ENCODE measurements at places on chromosomes 7 and 10.

- no peak for DNase-seq
Observed at GRCh38 chr10:3635697-3636096, 149.3 kb downstream of the KLF6 start.

DNA sequence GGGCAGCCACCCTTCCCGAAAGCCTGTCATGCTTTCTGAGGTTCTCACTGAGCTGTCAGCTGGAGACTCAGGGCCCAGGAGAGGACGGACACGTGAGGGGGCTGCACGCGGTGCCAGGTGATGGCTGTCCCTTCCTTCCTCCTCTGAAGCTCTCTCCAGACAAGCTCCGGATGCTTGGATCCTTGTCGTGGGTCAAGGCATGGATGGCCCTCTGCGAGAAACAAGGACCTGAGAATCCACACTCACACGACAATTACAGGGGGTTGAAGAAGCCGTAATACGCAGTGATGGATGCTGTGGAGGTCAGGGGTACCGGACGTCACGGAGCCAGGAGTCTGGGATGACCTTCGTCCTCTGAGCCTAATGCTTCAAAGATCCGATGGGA lies 170.3 kb downstream of the USP6NL start:
- DNase-seq = no peak

DNA sequence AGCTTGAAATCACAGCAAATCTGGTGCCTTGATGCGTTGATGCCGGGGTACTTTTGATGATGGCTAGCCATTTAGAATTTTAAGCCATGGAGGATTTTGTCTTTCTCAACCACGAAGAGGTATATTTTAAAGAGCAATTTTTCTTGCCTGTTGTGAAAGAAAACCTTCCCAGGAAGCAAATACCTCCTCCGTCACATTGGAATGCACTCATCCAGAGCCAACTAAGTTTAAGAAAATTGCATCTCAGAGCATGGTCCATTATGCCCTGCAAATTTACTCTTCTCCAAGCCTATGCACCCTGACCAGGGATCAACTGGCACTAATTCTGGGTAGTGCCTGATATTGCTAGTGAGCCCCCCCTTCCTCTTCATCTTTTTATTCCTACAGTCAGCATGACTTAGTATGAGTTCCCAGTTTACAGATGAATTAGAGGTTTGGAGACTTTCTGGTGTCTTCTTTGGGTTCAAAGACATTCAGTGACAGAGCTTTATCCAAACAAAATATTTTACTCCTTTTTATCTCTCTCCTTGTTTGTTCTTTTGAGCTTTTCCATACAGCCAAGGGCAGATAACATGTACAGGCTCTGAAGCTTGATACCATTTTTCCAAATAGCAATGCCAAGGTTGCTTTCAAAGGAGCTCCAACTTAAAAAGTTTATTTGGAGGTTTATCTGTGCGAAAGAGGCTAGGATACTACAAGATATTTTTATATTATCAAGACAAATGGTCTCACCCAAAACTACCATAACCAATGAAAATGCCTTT lies 56.6 kb upstream of the ANK3 start:
- no peak for DNase-seq

DNA sequence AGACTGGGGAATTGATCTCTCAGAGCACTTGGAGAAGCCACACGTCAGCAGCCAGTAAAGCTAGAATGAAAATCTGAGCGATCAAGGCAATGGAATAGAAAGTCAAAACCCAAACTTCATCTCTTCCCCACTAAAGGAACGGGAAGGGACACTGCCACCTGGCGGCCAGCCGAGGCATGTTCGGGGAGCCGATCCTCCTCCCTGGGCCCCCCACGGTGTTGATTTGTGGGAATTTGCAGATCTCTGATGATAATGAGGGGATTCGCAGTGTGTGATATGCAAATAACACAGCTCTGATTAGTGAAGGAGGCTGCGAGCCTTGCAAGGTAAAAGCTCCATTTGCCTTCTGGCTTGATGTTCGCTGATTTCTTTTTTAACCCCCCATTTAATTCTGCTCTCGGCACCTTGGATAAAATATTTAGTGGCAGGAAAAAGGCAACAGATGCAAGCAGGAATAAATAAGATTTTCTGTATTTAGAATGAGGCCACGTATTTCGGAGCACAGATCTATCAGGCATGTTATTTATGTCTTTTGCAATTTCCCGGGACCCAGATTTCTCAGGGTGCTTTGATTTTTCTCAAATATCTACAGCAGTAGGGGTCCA lies 258.6 kb downstream of the PAXIP1 start:
- DNase-seq = no peak

GRCh38 chr7:82194016-82194643 lies 249.4 kb downstream of the CACNA2D1 start:
- DNase-seq = peak; percentile 64

DNA sequence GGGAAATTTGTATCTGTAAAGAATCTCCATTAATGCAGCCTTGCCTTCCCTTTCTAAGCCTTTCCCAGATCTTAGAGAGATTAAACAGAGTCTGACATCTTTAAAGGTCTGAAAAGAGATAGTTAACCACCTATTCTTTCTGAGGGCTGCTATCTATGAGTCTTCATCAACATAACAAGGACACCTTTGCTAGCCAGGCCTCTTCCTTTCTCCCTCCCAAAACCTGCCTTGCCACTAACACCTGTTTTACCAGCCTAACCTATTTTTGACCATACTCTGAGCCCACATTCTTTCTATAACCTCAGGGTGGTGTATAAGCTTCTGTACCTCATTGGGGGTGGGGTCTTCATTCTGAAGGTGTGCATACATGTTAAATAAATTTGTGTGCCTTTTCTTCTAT lies 217.1 kb downstream of the IPMK start:
- no peak for DNase-seq

GRCh38 chr10:21895932-21896331 lies 107.6 kb downstream of the DNAJC1 start:
- no peak for DNase-seq

DNA sequence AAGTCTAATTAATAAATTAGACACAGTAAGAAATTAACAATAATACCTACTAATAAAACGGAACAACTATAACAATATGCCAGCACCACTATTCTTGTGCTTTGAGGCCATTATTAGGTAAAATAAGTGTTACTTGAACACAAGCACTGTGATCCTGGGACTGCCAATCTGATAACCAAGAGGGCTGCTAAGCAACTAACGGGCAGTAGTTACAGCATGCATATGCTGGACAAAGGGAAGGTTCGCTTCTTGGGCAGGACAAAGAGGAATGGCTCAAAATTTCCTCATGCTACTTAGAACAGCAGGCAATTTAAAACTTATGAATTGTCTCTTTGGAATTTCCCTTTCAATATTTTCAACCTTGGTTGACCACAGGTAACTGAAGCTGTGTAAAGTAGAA lies 718.6 kb downstream of the SORCS3 start:
- DNase-seq = no peak

GRCh38 chr7:105982388-105982787 lies 19.3 kb downstream of the CDHR3 start:
- no peak for DNase-seq

GRCh38 chr10:88962336-88962735 lies 9.8 kb upstream of the ACTA2 start:
- no peak for DNase-seq

DNA sequence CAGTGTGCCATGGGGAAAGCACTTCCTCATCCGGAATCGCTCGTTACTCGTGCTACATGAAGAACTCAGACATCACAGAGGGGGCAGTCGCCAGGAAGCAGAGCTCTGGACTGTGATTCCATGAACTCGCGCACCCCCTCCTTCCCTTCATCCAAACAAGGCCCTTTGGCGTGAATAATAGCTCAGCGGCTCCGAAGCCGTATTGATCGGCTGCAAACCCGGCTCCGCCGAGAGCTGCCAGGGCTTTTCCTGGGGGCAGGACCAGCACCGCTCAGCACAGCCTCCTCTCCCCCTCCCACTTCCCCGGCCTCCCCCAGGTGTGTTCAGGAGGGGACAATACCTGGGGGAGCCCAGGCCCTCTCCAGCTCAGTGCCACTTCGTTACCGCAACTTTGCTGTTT lies 129.0 kb upstream of the TCF7L2 start:
- DNase-seq = no peak

DNA sequence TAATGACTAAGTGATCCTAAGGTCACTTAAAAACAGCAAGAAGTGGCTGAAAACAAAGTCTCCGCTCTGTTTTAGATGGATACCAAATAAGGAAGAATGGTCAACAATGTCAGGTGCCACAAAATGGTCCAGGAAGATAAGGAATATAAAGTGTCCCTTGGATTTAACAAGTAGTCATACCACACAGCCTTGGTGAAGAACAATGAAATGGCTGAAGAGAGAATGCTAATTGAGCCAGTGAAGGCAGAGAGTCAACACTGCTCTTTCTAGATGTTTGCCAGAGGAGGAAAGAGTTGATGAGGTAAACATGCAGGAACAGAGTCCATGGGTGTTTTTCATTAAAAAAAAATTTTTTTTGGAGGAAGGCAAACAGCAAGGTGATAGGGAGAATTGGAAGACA lies 2.1 kb upstream of the CASD1 start:
- no peak for DNase-seq

DNA sequence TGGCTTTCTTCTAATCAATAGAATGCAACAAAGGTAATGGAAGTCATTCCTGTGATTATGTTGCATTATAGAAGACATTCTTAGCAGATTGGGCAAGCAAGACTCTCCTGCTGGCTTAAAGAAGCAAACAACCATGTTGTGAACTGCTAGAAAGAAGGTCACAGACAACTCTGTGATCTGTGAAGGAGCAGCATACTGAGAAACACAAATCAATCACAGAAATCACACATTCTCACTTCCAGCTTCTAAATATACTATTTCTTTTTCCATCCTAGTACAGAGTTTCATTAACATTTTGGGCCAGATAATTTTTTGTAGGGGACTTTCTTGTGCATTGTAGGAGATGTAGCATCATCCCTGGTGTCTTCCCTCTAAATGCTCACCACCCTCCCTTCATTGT lies 28.0 kb upstream of the PALS2 start:
- DNase-seq = no peak

GRCh38 chr10:45410807-45411606 lies 37.0 kb downstream of the ALOX5 start:
- DNase-seq = no peak

- DNase-seq = no peak
Observed at GRCh38 chr7:116162254-116162653, 48.1 kb upstream of the TES start.

DNA sequence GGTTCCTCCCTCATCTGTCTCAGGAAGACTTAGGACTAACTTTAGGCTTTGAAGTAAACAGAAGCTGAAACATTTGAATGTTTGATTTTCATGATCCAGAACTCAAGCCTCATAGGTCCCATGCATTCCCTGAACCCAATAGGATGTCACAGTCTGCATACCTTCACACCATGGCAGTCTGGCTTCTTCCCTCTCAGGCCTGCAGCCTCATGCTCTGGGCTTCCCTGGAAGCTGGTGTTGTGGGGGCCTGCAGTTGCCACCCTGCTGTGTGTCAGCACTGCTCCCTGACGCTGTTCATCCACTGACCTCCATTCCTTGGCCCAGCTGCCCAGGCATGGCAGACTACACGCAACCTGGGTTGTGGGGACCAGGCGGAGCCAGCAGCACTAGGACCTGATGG lies 267.5 kb upstream of the KAT6B start:
- no peak for DNase-seq

DNA sequence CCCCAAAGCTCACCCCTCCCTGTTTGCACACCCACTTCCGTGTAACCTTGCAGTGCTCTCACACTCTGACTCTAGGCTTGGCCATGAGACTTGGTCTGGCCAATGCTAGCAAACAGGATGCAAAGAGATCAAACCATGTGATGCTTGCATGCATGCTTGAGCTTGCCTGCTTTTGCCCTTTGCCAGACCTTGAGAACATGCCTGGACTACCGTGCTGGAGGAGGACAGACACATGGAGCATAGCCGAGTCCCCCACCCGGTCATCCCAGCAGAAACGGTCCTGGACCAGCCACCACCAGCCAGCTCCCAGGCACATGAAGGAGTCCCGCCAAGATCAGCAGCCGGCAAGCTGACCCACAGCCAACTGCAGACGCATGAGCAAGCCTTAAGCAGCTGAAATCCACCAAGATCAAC lies 23.4 kb downstream of the PYROXD2 start:
- no peak for DNase-seq

DNA sequence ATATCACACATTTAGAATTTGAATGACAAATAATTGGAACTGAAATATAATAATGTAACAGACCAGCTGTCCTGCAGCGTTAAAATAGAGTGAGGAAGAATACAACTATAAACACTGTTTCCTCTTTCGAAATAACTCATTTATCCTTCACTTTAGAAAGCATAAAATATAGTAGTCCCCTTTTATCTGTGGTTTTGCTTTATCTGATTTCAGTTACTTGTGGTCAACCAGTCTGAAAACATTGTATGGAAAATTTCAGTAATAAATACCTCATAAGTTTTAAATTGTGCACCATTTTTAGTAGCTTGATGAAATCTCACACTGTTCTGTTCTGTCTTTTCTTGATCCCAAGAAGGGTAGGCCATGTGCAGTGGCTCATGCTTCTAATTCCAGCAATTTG lies 31.7 kb downstream of the POLR1F start:
- no peak for DNase-seq

- DNase-seq = peak; percentile 81
Observed at GRCh38 chr7:135672560-135673359, 10.4 kb downstream of the STMP1 start.

DNA sequence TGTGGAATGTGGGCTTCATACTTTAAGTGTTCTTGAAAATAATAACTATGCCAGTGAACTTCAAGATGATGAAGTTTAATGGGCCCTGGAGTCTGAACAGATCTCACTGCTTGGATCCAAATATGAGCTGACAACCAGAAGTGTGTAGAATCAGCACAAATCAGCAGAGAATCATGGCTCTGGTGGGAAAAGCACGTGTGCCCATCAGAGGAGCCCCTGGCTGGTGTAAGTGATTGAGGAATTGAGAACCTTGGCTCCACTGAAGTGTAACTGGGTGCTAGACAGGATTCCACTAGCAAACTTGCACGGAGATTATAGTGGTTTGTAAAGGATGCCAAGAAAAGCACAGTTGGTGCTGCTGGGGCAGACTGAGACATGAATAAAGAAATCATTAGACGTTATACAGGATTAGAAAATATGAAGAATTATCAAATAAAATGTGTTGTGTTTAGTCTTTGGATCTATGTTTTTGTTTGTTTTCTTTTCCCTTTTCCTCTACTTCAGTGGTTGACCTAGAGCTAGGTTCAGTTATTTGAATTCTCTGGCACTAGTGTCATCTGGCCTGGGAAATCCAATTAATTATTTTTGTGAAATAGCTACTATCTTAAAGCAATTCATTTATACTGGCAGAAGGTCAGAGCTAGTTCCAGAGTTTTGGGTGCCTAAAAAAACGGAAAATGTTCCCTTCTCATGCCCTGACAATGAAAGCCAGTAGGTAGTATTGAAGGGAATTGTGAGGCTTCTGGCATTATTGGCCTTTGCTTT lies 175.7 kb upstream of the MEOX2 start:
- no peak for DNase-seq

GRCh38 chr10:103168438-103168837 lies 24.6 kb downstream of the NT5C2 start:
- peak; percentile 87 for DNase-seq

DNA sequence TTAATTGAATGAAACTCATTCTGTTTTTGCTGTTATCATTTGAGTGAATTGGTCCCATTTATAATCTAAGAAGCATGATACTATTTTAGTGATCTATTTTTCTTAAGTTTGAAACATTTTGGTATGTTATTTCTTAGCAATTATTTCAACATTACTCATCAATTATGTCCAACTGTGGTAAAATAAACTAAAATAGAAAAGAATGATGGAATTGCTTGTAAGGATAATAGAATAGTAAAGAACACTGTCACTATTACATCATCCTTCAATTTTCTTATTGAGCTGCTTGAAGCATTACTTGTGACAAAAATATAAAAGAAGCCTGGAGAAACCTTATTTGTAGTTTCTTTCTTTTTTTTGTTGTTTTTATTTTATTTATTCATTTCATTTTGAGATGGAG lies 42.4 kb downstream of the ZNF487 start:
- DNase-seq = peak; percentile 17

All from ELR (cell line).